ENCODE measurements at places on chromosomes 1 and 21. TPM values are rescaled to one million over a fixed set of nuclear protein-coding genes. Genes with fewer than 3 reads are reported as not detected.

RHCE gene
- total RNA-seq: not detected

HFM1 gene
- total RNA-seq: 0.20 TPM

OPRD1 gene
- total RNA-seq: 0.03 TPM

RHOU gene
- not detected for total RNA-seq

SMPDL3B gene
- total RNA-seq: 0.34 TPM

HCN3 gene
- total RNA-seq: 0.84 TPM

SHE gene
- total RNA-seq: not detected
